Activated T-helper 1 cell treated with anti-CD3 and anti-CD28 coated beads, Interleukin-2, amount 50 U/mL, for 16 hours (primary cell): ENCODE measurements at places on chromosomes 3 and 15.

DNA sequence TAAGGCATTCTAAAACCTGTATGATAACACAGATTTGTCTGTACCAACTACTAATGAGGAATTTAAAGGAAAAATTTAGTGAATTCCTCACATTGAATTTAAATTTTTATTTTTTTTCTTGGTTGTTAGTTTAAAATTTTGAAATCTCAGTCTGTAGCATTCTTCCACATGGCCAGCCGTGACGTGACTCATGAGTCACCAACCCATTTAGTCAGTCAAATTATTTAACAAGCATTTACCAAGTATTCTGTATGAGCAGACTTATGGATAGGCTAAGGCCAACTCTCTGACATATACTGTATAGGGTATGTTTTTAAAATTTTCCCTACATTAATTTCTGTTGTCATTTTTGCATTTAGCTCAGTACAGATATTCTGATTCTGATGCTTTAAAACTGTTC, 112.9 kb downstream of the CNTN4 start:
- DNase-seq: no peak

DNA sequence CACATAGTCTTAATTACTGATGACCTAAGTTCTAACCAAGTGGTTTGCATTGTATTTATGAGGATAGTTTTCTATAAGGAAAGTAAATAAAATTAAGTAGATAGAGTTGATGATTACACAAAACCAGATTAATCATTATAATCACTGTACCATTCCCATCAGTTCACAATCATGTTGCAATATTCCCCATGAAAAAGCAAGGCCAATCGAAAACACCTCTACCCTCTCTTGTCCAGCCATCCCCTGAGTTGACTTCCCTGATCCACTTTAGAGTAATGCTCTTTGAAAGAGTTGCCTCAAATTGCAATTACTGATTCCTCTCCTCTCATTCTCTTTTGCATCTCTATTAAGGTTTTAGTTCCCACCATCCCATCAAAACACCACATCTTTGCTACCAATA, 21.0 kb downstream of the BCHE start:
- DNase-seq: no peak

- DNase-seq: no peak
Observed at GRCh38 chr3:182937293-182938051, 42.9 kb downstream of the DCUN1D1 start.

DNA sequence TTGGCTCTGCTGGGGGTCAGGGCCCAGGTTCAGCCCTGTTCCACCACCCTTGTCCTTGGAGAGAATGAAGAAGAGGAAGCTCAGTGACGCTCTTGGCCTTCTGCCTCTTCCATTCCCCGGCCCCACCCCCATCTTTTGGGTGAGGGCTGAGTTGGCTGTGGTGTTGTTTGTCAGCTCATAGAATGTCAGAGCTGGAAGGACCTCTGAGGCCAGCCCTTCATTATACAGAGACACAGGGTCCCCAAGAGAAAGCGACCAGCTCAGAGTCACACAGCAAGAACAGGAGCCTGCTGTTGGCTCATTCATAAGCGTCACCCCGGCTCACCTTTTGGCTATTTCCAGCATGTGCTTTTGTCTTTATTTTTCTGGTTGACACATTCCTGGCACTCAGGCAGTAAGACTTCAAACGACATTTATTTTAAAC, 68.2 kb downstream of the AAGAB start:
- no peak for DNase-seq

- no peak for DNase-seq
Observed at GRCh38 chr15:101479851-101480612, 9.5 kb downstream of the PCSK6 start.

- DNase-seq: no peak
Observed at GRCh38 chr3:120062474-120062873, 31.8 kb downstream of the GSK3B start.

GRCh38 chr3:111548756-111549155, 6.8 kb downstream of the CD96 start:
- no peak for DNase-seq

- no peak for DNase-seq
Observed at GRCh38 chr15:62208884-62209283, 43.8 kb upstream of the C2CD4B start.
